BE2C (cell line): ENCODE measurements at places on chromosomes 7 and 10.

DNA sequence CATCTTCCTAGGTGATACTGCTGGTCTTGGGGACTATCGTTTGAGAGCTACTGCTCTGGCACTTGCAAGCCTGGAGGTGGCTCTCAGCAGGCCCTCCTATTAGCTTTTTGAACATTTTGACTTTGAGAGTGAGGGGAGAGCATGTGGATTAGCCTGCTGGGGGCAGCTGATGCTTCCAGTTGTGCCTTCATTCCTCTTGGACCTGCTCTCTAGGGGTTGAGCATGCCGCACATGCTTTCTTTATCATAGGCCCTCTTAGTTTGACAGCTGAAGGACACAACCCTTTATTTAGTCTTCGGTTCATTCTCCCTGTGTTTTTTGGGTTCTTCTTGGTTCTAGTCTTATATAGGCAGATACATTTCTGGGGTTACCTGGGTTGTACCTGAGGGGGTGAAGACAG is 132.1 kb downstream of the GALNT17 start:
- no peak for DNase-seq

DNA sequence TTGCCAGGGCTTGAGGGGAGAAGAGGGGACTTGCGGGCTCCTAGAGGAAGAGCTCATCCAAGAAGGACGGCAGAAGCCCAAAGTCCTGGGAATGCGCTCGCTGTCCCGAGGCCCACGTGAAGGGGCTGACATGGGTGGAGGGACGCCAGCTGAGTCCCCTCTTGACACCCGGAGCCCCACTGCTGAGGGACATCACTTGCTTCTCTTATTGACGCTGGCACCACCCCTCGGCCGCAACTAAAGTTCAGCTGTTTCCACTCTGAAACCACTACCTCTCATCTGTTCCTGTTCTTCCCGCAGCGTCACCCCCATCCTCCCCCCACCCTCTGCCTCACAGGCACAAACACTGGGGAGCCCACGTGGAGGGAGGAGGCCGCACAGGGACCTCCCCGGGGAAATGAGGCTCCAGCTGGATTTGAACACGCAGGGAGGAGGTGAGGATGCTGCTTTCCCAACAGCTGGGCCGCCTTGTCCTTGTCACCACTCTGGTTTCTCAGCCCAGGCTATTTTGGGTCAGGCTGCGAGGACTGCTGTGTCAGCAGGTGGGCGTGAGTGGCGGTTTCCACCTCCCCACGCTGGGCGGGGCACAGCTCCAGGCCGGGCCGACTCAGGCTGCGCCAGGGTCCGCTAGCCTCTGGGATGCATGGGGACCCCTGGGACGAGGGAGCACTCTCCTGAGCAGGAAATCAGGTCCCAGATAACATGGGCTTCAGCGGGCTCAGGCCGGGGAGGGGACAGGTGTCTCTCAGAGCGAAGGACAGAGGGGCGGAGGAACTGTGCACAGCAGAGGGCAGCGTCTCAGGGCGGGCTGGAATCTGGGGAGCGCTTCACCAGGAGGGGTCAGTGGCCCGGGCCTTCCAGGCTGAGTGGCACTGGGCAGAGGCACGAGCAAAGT is 156.3 kb downstream of the ZNF248 start:
- no peak for DNase-seq

GRCh38 chr10:95337423-95338160 is 46.8 kb upstream of the PDLIM1 start:
- no peak for DNase-seq

GRCh38 chr10:5560142-5560816 is 35.5 kb downstream of the CALML3 start:
- DNase-seq = no peak

GRCh38 chr7:19114551-19114855 is 2.9 kb downstream of the TWIST1 start:
- DNase-seq = no peak

GRCh38 chr10:84469470-84469869 is 141.1 kb downstream of the CCSER2 start:
- no peak for DNase-seq

DNA sequence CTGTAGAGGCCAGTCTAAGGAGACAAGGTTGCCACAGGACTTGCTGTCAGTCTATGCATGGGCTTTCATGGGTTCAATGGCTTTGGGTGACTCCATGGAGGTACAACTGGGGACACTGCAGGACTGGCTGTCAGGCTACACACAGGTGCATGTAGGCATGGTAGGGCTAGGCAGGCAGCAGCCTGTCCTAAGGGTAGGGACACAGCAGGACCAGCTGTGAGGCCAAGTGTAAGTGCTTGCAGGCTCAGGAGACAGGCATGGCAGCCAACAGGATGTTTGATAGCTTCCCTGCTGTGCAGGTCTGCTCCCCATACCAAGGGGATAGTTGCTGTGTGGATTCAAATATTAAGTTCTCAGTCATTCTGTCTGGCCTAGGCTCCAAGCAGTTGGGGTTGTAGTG is 181.0 kb upstream of the NPY start:
- DNase-seq = no peak

DNA sequence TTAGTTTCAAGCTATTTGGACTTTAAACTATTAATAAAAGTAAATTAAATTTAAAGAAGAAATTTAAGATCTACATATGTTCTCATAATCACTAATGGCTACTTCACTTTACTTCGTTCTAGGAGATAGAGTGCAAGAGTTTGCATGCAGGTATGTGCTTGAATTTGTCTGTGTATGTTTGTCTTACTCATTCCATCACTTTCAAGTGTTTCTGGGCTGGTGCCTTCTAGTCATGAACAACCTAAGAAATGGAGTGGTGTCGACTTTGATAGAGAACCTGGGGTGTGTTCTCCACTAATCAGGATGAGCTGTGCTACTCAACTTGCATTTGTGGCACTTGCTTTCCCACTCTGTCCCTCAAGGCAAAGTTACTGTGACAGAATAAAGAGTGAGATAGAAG is 169.9 kb downstream of the KCND2 start:
- no peak for DNase-seq

DNA sequence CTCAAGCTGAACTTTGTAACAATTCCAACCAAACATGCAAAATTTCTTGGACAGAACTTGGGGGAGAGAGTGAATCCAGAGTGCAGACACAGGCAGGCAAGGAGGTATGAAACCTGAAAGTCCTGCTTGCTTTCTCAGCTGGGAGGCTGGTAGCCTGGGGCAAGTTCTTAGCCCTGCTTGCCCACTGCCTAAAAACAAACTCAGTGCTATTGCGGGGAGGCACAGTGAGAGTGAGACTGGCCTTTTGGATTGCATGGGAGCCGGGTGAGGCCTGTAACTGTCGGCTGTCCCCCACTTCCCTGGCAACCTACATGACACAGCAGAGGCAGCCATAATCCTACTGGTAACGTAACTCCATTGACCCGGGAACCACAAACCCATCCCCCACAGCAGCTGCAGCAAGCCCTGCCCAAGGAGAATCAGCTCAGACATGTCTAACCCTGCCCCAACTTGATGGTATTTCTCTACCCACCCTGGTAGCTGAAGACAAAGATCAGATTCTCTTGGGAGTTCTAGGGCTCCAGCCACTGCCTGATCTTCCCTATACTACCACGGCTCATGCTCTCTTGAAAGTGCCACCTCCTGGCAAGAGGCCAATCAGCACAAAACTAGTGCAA is 663.6 kb downstream of the GRM8 start:
- no peak for DNase-seq
